DND-41 (cell line): ENCODE measurements at places on chromosomes 4 and X.
A peak's percentile ranks its signal among the peaks of the same experiment; 100 is the strongest.

- H3K4me1 ChIP-seq: no peaks in the 10 kb centered on the region
- H3K27ac ChIP-seq: no peak overlapping the region
- no peak for DNase-seq
- no peaks in the 10 kb centered on the region for H3K27me3 ChIP-seq
- H3K36me3 ChIP-seq: no peaks in the 10 kb centered on the region
- no peak overlapping the region for H3K4me3 ChIP-seq
Measured at GRCh38 chr4:42904986-42905385, 12.5 kb downstream of the GRXCR1 start.

DNA sequence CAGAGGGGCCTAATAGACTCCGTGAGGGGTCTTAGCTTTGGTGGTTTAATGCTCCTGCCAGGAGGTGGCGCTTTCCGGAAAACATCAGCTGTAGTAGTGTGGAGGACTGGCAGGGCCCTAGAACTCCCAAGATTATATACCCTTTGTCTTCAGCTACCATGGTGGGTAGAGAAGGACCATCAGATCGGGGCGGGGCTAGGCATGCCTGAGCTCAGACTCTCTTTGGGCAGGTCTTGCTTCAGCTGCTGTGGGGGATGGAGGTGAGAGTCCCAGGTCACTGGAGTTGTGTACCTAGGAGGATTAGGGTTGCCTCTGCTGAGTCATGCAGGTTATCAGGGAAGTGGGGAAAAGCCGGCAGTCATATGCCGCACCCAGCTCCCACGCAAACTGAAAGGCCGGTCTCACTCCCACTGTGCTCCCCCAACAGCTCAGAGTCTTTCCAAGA is 63.0 kb upstream of the AGA start:
- DNase-seq: peak; percentile 9
- H3K4me3 ChIP-seq: no peak overlapping the region
- no peak overlapping the region for H3K27ac ChIP-seq
- H3K4me1 ChIP-seq: no peaks in the 10 kb centered on the region

GRCh38 chr4:155450676-155451075 is 73.9 kb upstream of the MAP9 start:
- no peaks in the 10 kb centered on the region for H3K36me3 ChIP-seq
- H3K27ac ChIP-seq: no peak overlapping the region
- no peaks in the 10 kb centered on the region for H3K27me3 ChIP-seq
- no peaks in the 10 kb centered on the region for H3K4me1 ChIP-seq
- H3K4me3 ChIP-seq: no peak overlapping the region

DNA sequence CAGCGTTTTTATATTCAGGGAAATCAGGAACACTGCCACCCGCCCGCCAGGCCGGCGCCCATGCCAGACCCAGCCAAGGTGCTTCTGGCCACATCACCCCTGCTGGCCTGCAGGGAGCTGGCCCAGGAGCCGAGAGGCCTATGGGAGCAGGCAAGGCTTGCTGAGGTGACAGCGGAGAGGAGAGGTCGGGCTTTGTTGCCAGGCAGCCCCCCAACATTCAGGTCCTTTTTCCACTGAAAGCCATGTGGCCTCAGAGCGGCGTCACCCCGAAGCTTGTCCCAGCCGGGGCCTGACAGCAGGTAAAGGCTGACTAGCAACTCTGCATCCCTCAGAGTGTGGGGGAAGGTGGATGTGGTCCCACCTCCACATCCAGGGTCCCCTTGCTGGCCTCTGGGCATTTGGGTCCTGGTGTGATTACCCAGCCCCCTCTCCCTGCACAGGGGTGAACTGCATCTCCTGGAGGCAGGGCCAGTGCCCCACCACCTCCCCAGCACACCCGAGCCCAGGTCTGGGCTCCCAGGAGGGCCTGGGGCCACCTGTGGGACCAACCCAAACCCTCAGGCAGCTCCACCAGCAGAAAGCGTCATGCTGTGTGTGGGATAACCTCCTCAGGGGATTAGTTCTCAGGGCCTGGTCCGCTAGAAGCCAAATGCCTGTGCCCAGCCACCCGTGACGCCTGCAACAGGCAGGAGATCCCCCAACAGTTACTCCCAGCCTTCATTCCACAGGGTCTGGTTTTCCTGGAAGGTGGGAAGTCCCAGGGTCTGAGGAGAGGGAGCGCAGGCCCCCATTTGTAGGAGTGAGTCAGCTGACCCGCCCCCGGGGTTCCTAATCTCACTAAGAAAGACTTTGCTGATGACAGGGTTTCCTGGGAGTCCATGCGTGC is at the start of gene PDE6B:
Gene PDE6B, plus strand, starts transcription at position 869 of the 886 bp plus-strand sequence. CDS start 54 bp downstream, outside the sequence.
- no peaks in the 10 kb centered on the region for H3K27me3 ChIP-seq
- no peaks in the 10 kb centered on the region for H3K36me3 ChIP-seq
- no peak within 1 kb of the TSS for H3K4me3 ChIP-seq
- DNase-seq: no peak

GRCh38 chrX:38992441-38993096 is 191.3 kb downstream of the MID1IP1 start:
- no peaks in the 10 kb centered on the region for H3K27me3 ChIP-seq
- no peaks in the 10 kb centered on the region for H3K4me1 ChIP-seq
- no peaks in the 10 kb centered on the region for H3K36me3 ChIP-seq
- DNase-seq: no peak
